ENCODE measurements at places on chromosomes 13 and 19. TPM values are rescaled to one million over a fixed set of nuclear protein-coding genes. Genes with fewer than 3 reads are reported as not detected.
A peak's percentile ranks its signal among the peaks of the same experiment; 100 is the strongest.

- peak; percentile 25 for DNase-seq
Measured at GRCh38 chr19:12847159-12848139, 9.1 kb downstream of the MAST1 start.

GRCh38 chr19:2834294-2834871 is 6.9 kb upstream of the ZNF555 start:
- DNase-seq = no peak

DNA sequence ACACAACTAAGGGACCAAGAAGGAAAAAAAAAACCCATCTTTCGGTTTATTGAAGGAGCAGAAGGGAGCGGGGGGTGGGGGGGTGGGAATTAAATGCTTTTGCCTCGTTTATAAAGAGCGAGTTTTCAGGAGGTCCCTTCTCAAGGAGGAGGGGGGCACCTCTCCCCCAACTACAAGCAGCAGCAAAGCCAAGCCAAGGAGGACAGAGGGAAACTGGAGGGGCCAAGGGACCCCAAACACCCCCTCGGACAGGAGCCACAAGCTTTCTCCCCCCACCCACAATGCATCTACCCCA is 2.4 kb downstream of the IRF2BP1 start:
- DNase-seq = no peak

DNA sequence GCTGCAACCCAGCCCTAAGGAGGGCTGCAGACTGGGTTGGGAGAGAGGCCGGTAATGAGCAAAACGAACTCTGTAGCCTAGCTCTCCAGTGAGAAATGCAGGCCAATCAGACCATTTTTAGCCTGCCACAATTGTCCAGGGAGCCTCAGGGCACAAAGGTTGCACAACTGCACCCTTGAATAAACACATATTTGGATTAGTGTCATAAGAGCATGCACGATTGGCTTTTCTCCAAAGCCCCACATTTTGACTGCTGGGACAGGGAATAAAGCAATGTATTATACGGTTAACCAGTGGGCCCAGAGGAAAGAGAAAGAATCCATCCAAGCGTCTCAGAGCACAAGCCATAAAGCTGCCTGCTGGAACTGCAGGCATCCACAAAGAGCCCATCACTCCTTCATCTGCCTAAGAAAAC is 729.4 kb upstream of the SGCG start:
- no peak for DNase-seq

GRCh38 chr19:39057615-39058014 is 25.3 kb upstream of the FBXO27 start:
- no peak for DNase-seq

GRCh38 chr19:1162404-1163282 is 11.4 kb downstream of the SBNO2 start:
- DNase-seq = no peak

GRCh38 chr19:10961073-10961860 is 437 bp downstream of the SMARCA4 start:
- DNase-seq = no peak

KIR3DL1 gene
- not detected for polyA plus RNA-seq

ZNF813 gene
- 3.0 TPM for polyA plus RNA-seq

Data from forelimb muscle (tissue), 1 donor.